MCF 10A (cell line): ENCODE measurements at places on chromosomes 3 and 15. TPM values are rescaled to one million over a fixed set of nuclear protein-coding genes. Genes with fewer than 3 reads are reported as not detected.

DNA sequence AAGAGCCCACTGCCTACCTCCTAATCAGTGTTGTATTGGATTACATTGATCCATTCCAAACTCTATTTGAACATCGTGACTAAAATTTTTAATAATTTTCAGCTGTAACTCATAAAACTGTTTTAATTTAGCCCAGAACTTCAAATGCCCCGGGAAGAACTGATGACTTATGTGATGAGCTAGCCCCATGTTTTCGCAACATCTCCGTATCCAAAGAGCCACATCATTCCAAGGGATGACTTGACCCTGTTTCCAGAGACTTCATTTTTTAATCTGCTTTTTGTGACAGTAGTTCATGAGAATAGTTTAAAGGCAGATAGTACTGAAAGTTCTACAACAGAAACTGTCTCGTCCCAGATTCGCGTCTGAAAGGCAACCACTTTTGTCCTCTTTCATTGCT lies 97.4 kb downstream of the STAC start:
- H3K36me3 ChIP-seq: no peaks in the 10 kb centered on the region
- H3K27ac ChIP-seq: no peak overlapping the region
- no peaks in the 10 kb centered on the region for H3K27me3 ChIP-seq
- no peak overlapping the region for H3K4me3 ChIP-seq
- no peaks in the 10 kb centered on the region for H3K4me1 ChIP-seq
- DNase-seq: peak; percentile 48

- no peaks in the 10 kb centered on the region for H3K36me3 ChIP-seq
- no peaks in the 10 kb centered on the region for H3K4me1 ChIP-seq
- H3K27ac ChIP-seq: no peak overlapping the region
- no peaks in the 10 kb centered on the region for H3K27me3 ChIP-seq
- peak; percentile 8 for DNase-seq
Measured at GRCh38 chr15:67383899-67384298, 129.3 kb downstream of the IQCH start.

- peaks cover 6% of the 10 kb centered on the region for H3K4me1 ChIP-seq
- no peaks in the 10 kb centered on the region for H3K36me3 ChIP-seq
Measured at GRCh38 chr3:153889905-153890334, 231.3 kb upstream of the ARHGEF26 start.

- H3K36me3 ChIP-seq: no peaks in the 10 kb centered on the region
- H3K27me3 ChIP-seq: no peaks in the 10 kb centered on the region
- no peak overlapping the region for H3K27ac ChIP-seq
Measured at GRCh38 chr15:57872281-57873030, 165.9 kb downstream of the POLR2M start.

- no peaks in the 10 kb centered on the region for H3K36me3 ChIP-seq
- H3K4me1 ChIP-seq: peaks cover 25% of the 10 kb centered on the region
- H3K4me3 ChIP-seq: no peak overlapping the region
- DNase-seq: no peak
- H3K27ac ChIP-seq: no peak overlapping the region
Measured at GRCh38 chr3:168051070-168051469, 44.7 kb downstream of the GOLIM4 start.

GRCh38 chr15:45665261-45665660 lies 30.4 kb downstream of the SQOR start:
- H3K27ac ChIP-seq: no peak overlapping the region
- no peak for DNase-seq
- H3K4me3 ChIP-seq: no peak overlapping the region
- H3K4me1 ChIP-seq: no peaks in the 10 kb centered on the region

GRCh38 chr15:88100181-88100580 lies 156.4 kb downstream of the NTRK3 start:
- no peaks in the 10 kb centered on the region for H3K27me3 ChIP-seq
- H3K27ac ChIP-seq: no peak overlapping the region
- no peak overlapping the region for H3K4me3 ChIP-seq

DNA sequence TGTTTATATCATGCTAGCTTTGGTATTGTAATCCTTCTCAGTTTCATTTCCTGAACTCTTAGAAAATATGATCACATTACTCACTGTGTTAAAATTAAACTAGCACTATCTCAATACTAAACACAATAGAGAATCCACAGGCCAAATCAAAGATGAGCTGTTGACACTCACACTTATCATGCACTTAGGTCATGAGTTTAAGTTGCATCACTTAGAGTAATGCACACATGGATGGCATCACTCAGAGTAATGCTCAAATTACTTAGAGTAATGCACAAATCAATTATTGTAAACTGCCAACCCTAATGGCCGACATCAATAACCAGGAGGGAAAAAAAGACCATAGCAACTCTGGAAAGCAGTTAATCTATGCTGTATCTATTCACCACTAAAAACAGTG lies 40.0 kb upstream of the MCF2L2 start:
- DNase-seq: no peak
- H3K27ac ChIP-seq: no peak overlapping the region
- no peaks in the 10 kb centered on the region for H3K4me1 ChIP-seq
- H3K36me3 ChIP-seq: no peaks in the 10 kb centered on the region

Gene PPP1R2
- total RNA-seq: 53.0 and 68.6 TPM in 2 replicates

Gene PAK6
- total RNA-seq: 9.3 and 9.5 TPM in 2 replicates

Gene TTLL13
- 0.47 TPM in 1 of 2 replicates, not detected in the other for total RNA-seq

Gene GOLGA6L7
- total RNA-seq: not detected in 2 replicates

Gene SLC28A1
- total RNA-seq: not detected in 2 replicates

Gene GOLGA8S
- total RNA-seq: 0.16 and 0.17 TPM in 2 replicates

Gene SOX2
- total RNA-seq: not detected in 2 replicates

Gene CTDSPL
- total RNA-seq: 28.6 and 38.8 TPM in 2 replicates

Gene UNC13C
- not detected in 2 replicates for total RNA-seq

Gene PARP15
- not detected in 2 replicates for total RNA-seq

Gene RBPMS2
- 0.16 and 0.17 TPM in 2 replicates for total RNA-seq
